ENCODE measurements at places on chromosomes 1 and 21.
A peak's percentile ranks its signal among the peaks of the same experiment; 100 is the strongest.

DNA sequence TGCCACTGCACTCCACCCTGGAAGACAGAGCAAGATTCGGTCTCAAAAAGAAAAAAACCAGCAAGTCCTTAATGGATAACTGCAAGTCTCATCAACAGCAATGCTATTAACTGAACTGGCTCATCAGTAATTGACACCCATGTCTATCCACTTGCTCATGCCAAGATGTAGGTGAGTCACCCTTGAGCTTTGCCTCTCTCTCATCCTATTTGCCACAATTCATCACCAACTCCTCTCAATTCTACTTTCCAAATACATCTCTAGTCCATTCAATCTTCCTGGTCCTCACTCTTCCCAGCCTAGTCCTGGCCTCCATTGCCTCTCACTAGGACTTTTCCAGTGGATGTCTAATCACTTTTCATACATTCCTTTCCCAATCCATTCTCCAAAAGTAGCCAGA is 103.7 kb upstream of the PRMT6 start:
- DNase-seq, result no peak

GRCh38 chr1:205391386-205391785 is 30.5 kb downstream of the LEMD1 start:
- DNase-seq, result no peak

- no peak for DNase-seq
Measured at GRCh38 chr1:100344774-100345173, 7.5 kb upstream of the CDC14A start.

DNA sequence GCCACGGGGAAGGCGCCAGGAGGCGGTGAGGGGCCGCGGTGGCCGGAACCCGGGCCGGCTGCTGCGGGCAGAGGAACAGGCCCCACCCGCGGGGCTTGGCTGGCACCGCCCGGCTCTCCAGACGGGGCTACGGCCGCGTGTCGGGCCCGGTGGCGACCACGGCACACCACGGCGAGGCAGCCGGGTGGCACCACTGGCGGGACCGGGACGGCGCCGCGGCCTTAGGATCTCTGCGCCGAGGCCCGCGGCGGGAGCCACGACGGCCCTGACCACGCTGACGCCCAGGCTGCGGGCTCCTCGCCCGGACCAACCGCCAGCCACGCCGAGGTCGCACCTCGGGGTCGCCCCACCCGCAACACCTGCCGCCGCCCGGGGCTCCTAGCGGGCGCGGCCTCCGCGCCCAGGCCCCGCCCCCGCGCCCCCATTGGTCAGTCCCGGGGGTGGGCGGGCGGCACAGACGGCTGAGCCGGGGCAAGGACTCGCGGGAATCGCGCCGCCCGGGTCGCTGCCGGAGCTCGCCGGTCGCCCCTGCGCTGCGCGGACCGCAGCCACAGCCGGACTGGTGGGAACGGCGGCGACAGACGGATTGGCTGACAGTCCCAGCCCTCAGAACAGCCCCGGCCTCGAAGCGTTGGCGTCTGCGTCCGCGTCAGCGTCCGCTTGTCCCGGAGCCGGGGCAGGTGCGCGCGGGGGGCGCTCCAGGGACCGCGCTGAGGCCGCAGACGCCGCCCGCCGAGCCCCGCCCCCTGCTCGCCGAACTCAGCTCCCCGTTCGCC is at the start of gene BMP8A:
Gene BMP8A (plus strand): TSS at position 491 of the 776 bp plus-strand sequence. CDS start 356 bp downstream, outside the sequence.
- no peak for DNase-seq

DNA sequence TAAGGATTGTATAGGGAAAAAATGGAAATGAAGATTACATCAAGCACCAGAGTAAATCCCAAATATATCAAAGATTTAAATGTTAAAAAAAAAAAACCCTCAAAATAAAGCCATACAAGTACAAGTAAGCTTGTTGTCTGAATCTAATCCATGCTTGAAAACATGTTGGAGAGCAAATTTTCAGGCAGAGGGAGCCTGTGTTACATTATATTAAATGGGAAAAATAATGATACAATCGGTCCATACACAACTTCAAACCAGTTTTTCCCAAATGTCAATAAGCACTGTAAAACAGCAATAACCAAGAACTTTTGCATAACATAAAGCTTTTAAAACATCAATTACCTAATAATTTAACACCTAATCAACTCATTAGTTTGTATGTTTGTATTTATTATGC is 949.4 kb upstream of the ADGRL4 start:
- DNase-seq, result no peak

DNA sequence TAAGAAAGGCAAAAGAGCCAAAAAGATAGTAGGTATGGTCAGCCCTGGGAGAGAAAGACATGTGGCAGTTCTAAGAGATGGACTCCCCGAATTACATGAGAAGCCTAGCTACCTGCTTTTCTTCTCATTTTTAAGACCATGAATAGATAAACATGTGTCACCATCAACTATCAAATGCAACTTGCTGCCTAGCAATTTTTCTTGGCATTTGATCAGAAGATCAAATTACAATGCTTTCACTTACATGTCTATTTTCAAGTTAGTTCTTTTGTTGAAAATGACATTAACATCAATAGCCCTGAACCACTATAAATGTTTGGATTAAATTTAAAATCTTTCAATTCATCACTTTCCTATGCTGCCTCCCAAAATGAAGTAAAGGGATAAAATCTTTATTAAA is 212.3 kb downstream of the HHIPL2 start:
- no peak for DNase-seq

GRCh38 chr1:211126622-211127021 is 7.3 kb downstream of the KCNH1 start:
- no peak for DNase-seq

GRCh38 chr1:240189386-240189989 is 97.8 kb downstream of the FMN2 start:
- DNase-seq, result no peak

- no peak for DNase-seq
Measured at GRCh38 chr21:31873275-31873695, 465 bp downstream of the HUNK start.

- peak; percentile 31 for DNase-seq
Measured at GRCh38 chr21:34129039-34129891, 55.9 kb downstream of the MRPS6 start.

DNA sequence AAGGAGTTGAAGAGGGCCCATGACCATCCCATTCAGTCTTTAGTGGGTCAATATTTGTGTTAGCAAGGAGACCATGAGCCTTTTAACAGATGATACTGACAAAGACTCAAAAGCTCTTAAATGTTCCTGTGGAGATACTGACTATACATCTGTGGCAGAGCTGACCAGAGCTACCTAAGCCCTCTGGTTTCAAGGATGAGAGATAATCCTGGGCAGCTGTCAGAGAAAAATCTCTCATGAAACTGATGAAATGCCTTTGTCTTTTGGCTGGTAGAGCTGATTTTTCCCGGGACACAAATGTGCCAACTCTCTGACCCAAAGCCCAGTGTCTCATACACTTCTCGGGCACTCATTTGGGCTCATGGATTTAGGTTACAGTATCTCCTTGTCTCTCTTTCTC is 100.9 kb downstream of the XCL2 start:
- DNase-seq, result no peak

- no peak for DNase-seq
Measured at GRCh38 chr21:46509741-46510502, 51.2 kb downstream of the DIP2A start.

DNA sequence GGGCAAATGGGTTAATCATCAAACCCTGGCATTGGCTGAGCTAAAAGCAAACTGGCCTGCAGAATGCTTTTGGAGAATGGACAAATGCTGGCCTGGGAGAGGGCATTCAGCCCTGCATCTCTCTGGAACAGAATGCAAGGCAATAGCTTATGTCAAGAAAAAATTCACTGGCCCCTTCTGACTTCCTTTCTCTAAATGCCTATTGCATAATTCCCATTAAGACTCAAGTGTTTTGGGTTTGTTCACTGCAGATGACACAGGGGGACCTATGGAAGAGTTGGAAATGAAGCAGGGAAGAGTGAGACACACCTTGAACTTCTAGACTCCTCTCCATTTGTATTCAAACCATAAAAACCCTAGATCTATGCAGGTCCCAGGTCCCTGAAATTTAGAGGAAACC is 15.9 kb downstream of the PEA15 start:
- no peak for DNase-seq

GRCh38 chr1:35173909-35174540 is 18.9 kb downstream of the SFPQ start:
- no peak for DNase-seq

GRCh38 chr1:164604541-164604940 is 45.6 kb downstream of the PBX1 start:
- no peak for DNase-seq

DNA sequence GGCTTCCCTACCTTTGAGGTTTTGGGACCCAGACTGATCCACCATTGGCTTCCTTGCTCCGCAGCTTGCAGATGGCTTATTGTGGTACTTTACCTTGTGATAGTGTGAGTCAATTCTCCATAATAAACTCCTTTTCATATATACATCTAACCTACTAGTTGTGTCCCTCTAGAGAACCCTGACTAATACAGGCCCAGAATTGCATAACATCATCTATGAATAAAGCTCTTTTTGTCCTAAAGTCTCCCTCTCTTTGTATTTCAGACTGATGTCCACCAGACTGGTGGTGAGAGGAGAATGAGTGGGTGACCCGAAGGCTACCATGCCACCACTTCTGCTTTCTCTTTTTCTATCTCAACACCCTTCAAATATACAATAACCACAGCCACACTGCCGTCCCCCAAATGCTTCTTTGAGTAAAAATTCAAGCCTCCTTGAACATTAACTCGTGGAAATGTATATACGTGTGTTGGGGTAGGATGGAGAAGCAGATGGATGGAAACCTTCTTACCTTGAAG is 265.7 kb downstream of the PTBP2 start:
- no peak for DNase-seq

DNA sequence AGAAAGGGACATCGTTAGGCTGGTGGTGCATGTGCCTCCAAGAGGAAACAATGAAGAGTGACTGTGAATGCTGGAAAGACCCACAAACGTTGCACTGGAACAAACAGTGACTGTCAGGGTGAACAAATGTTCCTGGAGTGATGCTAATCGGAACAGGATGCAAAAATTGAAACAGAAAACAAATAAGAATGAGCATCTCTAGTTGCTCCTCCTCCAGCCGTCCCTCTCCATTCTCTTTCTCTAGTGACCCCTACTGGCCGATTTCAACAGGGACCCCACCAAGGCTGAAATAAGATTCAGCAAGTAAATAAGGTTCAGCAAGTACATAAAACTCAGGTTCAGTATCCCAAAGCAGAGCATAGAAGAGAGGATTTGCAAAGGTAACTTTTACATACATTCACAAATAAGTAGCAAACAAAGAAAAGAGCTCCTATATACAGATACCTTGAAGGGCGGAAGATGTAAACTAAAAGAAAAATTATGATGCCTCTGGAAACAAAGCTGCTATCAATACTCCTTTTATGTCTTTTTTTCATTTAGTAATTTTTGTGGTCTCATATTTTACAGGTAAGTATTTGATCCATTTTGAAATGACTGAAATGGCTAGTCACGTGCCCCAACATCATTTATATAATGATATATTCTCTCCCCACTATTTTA is 836.1 kb upstream of the ADAMTS5 start:
- DNase-seq, result no peak

- DNase-seq, result no peak
Measured at GRCh38 chr1:160672789-160673695, 26.2 kb upstream of the SLAMF1 start.
